Activated T-helper 9 cell treated with anti-CD3 and anti-CD28 coated beads, Interleukin-2, amount 50 U/mL, for 16 hours (primary cell): ENCODE measurements at places on chromosomes 6 and 20.

DNA sequence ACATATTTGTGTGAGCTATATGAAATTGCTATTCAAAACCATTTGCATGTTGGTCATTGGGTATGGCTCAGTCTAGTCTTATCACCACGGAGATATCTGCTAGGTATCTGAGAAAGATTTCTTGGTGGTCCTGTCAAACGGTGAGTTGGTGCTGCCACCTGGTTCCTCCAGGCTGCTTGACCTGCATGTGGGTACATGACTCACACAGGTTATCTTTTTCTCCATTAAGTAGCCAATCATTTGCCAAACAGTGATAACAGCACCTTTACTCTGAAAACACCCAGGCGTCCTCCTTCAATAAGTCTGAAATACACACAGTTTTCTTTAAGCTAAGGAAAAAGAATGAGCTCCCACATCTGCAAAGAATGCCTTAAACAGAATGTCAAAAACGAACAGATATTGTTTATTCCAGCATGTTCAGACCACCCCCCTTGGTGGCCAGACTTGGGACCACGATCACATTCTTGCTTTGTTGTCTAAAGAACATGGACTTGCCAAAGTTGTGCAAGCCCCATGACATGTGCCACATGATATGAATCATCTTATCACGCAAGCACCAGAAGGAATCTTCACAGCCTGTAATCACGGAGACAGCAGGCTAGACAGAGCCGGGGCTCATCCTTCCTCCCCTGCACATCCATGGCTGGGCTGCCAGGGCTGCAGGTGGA, 200.7 kb upstream of the THBS2 start:
- DNase-seq, result no peak

GRCh38 chr6:137016356-137016755, 28.4 kb downstream of the IL20RA start:
- no peak for DNase-seq

GRCh38 chr6:95587989-95588388, 10.7 kb downstream of the MANEA start:
- no peak for DNase-seq

GRCh38 chr20:59148701-59149493, 14.7 kb upstream of the ZNF831 start:
- DNase-seq, result no peak

GRCh38 chr6:158536891-158537798, 22.7 kb upstream of the TMEM181 start:
- DNase-seq, result no peak

DNA sequence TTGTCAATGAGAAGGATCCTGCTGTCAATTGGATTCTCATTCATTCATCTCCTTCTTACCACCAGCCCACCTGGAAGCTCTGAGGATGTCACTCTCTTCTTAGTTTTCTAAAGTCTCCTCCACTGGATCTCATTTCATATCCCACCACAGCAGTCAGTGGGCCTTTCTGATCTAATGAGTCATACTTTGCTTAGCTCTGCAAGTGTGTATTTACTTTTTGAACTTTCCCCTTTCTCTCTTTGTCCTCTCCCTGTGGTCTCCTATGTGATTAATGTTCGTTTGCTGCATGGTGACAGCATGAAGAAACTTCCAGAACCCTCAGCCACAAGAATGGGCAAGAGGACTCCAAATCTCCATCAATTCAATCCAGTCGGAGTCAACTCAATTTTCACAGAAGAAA, 63.6 kb upstream of the SYNDIG1 start:
- DNase-seq, result no peak

DNA sequence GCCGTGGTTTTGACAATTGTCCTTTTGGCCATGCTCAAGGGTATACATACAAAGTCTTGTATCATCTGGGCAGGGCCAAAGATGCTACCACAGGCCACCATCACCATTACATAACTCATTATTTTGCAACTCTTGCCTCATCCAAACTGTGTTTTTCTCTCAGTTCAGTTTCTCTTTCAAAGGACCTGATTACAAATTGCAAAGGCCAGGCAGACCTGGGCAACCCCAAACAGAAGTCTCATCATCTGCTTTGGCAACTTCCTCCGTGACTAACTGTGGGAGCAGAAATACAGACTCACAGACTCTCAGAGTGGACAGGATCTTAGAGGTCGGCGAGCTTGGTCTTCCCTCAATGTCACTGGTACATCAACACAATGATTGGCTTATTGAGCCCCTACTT, 117.8 kb upstream of the NEDD9 start:
- DNase-seq, result no peak

GRCh38 chr6:131741688-131742393, 31.0 kb upstream of the CTAGE9 start:
- no peak for DNase-seq

- no peak for DNase-seq
These were observed 432.5 kb downstream of the CD109 start for GRCh38 chr6:74128536-74128935.

DNA sequence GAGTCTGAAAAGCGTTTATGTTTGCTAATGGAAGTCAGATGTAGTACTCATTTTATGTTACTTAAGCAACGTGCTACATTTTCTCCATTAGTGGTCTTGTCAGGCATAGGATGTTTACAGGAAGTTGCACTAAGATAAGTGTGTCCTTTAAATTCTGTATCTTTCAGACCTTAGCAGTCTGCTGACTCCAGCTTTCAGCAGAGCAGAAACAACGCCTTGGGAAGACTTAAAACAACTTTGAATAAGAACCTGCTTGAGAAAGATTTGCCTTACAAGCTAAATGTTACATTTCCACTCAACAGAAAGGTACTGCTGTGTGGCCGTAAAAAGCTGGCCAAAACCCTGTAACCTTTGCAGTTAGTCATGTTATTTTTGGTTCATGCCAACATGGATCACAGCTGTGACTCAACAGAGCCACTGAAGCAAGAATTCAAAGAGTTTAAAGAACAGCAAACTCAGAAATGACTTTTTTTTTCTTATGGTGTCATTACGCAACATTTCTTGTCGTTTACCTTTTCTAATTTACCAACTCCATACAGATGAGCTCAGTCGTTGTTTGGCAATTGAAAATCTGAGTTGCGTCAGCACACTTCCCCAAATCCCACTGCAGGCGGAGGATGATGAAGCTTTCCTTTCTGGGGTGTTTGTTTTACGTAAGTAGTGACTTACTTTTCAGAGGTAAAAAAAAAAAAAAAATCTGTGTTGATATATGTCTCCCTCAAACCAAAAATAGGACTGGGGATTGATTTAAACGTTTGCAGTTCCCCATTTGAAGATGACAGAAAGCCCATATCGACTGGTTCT, 27.9 kb upstream of the BMP6 start:
- DNase-seq, result no peak

DNA sequence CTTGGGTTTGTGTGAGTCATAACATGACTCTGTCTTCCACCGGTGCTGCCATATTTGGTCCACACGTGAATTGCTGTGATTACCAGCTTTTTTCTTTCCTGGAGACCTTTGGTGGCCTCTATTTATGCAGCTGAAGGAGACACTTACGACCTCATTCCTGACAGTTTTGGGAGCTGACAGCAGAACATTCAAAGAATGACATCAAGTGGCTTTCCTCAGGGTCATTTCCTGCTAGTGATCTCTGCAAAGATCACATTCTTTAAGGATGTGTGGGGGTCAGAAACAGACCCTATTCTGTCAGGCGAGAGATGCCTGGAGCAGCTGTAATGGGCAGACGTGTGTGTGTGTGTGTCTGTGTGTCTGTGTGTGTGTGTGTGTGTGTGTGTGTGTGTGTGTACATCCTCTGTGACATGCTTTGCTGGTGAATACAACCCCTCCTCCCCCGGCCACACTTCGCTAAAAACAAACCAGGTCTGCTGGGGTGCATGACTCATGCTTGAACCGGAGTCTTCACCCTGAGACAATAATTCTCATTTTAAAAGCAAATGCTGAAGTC, 115.6 kb downstream of the TMEM170B start:
- no peak for DNase-seq

DNA sequence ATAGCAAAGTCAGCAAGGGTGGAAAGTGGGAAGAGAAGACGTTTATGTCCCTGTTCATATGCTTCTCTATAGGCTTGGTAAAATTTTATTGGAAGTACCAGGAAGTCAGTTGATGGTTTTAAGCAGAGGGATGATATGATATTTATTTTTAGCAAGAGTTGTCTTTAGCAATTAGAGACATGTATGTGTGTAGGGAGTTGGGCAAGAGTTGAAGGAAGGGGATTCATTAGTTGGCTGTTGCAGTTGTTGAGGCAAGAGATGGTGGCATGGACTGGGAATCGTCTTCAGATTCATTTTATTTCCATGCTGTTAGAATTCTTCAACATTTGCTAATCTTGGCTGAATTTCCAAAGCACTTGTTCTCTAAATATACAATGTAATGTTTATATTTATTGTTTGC, 85.6 kb downstream of the QKI start:
- no peak for DNase-seq

DNA sequence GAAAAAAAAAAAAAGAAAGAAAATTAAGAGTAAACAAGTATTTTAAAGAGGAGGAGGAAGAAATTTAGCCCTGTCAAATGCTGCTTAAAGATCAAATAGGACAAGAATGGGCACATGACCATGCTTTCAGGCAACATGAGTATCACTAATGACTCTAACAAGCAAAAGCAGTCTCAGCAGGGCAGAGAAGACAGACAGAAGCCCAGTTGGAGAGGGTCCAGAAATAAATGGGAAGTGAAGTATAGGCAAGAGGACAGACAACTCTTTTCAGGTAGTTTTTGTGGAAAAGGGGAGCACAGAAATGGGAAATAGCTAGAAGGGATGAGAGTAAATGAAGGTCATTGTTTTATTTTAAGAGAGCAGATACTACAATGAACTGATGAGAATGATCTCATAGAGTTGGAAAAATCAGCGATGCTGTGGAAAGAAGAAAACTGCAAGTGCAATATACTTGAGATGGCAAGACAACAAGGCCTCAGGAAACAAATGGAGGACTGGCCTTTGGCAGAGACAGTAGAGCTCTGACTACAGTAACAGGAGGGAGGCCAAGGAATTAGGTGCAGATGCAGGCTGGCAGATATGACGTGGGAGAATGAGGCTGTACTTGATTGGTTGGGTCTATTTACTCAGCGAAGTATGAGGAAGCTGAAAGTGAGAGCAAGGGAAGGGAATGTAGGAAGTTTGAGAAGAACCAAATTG, 40.3 kb downstream of the KIF6 start:
- no peak for DNase-seq

- DNase-seq, result no peak
These were observed 17.8 kb upstream of the MAP1LC3A start for GRCh38 chr20:34540596-34541263.

DNA sequence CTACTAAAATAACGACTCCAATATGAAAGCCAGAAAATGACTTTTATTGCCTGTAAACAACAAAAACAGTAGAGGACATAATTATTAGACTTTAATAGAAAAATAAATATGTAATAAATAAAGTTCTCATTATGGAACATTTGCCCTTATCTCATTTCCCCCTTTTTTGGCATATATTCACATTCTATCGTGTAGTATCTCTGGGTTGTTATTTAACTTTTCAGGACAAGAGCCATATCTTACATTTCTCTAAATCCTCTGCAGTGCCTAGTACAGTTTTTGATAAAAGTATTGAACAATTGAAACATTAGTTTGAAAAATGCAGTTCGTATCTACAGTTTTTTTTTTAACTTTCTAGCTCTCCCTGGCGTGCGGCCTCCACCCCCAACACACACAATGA, 442.0 kb upstream of the SOX4 start:
- no peak for DNase-seq

- no peak for DNase-seq
These were observed 717.5 kb downstream of the PTPRT start for GRCh38 chr20:42472198-42472597.

- DNase-seq, result no peak
These were observed 51.0 kb downstream of the OR2B6 start for GRCh38 chr6:28008053-28008452.

- no peak for DNase-seq
These were observed 35.6 kb upstream of the RPS6KA2 start for GRCh38 chr6:166662690-166663089.
